Smooth muscle cell of the brain vasculature (primary cell): ENCODE measurements at places on chromosomes 7 and 10.

DNA sequence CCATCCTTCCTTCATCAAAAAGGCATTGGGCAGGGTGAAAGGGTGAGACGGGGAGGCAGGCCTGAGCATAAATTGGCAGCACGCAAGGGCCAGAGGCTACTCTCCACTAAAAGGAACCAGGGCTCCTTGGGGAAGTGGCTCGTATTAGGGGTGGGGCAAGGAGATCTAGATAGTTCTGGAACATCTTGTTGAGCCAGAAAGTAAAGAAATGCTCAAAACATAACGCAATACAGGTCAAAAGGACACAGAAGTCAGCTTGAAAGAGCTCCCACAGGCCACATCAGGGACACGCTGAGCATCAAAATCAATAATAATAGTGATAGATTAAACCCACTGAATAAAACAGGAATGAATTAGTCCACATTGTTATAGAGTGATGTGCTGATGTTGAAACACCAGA is 203.1 kb downstream of the ELMO1 start:
- no peak for DNase-seq

DNA sequence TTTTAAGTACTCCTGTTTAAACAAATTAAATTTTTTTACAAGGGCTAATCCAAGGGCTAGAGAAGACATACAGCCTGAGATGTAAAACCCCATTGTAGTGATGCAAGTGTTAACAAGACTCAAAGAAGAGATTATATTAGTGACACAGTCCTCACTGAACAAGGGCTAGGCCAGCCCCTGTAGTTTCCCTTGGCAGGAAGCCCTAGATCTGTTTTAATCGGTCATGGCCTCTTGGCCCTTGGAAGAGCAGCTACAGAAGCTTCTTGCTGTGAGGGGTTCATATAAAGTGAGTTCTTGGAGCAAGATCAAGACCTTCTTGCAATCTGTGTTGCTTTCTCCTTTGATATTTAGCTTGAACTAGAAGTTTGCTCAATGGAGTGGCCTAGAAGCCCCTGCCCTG is 1339.4 kb downstream of the XPNPEP1 start:
- no peak for DNase-seq

GRCh38 chr10:74991435-74991834 is 120.0 kb upstream of the SAMD8 start:
- no peak for DNase-seq

DNA sequence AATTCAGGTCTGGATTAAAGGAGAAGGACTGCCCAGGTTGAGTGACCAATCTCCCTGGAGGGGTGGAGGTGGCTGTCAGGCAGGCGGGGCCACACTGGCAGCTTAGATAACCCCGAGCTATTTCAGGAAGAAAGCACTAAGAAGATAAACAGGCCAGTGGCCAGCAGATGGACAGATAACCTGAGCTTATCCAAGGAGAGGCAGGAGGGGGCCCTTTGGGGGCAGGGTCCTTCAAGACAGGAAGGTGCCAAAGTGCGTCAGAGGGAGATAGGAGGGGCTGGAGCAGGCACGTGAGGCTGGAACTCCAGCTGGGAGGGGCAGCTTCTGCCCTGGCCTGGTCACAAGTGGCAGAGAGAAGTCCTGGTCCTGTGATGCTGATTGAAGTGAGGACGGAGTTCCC is 29.8 kb upstream of the PODXL start:
- DNase-seq = no peak

GRCh38 chr10:28139138-28139537 is 140.3 kb upstream of the ODAD2 start:
- no peak for DNase-seq

GRCh38 chr10:77949167-77949566 is 22.6 kb upstream of the DLG5 start:
- no peak for DNase-seq

GRCh38 chr7:145152589-145152988 is 316.7 kb upstream of the TPK1 start:
- no peak for DNase-seq
